Activated naive CD4-positive, alpha-beta T cell treated with anti-CD3 and anti-CD28 coated beads, Interleukin-2, amount 50 U/mL, for 16 hours (primary cell): ENCODE measurements at places on chromosomes 5 and 9.

- DNase-seq, result no peak
These were observed 133.9 kb upstream of the ZNF618 start for GRCh38 chr9:113741886-113742854.

- no peak for DNase-seq
These were observed 136.3 kb downstream of the TMEM232 start for GRCh38 chr5:110590187-110590586.

GRCh38 chr5:40551496-40552491 is 127.9 kb upstream of the PTGER4 start:
- DNase-seq, result no peak

DNA sequence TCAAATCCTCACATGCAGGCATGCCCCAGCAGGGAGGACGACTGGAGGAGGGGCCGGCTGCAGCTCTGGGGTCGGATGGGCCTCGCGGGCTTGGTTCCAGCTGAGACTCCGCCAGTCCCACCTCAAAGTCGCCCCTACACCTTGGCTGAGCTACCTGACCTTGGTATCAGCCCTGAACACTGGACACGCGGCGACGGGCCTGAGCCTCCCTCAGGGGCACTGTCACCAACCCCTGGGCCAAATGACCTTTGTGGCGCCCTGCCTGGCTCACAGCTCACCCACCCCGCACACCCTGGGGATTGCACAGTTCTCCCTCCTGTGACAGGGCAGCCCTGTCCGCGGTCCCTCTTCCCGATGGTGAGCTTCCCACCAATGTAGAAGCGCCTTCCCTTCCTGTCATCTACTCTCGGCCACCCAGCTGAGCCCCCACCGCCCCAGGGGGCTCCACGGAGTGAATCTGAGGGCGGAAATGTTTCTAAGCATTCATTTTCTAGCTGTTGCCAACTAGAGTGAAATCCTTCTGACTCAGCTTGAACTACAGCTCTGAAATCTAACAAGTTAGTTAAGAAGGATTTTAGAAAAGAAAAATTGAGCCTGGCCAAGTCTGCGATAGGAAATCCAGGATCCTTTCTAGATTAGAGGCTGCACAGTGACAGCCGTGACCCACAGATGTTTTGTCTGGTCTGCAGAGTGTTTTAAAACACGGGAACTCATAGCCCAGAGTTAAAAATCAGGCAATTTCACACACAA is 138.9 kb upstream of the PHYKPL start:
- DNase-seq, result no peak

- no peak for DNase-seq
These were observed 59.7 kb downstream of the GGTA1 start for GRCh38 chr9:121439711-121440664.

DNA sequence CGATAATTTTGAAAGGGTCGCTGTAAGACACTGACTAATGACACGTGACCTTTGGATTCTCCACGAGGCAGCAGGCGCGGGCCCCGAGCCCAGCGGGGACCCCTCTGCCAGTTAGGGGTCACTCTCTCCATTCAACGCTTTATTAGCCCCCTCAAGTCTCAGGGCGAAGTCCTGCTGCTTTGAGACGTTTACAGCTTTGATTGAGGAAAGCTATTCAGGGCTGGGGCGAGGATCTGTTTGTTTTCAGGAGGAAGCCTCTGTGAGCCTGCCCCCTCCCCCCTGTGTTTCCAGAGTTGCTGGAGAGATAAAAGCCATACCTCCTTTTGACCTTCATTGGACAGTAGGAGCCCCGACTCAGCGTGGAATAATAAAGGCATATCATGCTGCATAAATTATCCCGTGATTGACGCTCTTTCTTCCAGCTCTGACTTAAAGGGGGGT is 31.4 kb upstream of the MSX2 start:
- DNase-seq, result no peak

DNA sequence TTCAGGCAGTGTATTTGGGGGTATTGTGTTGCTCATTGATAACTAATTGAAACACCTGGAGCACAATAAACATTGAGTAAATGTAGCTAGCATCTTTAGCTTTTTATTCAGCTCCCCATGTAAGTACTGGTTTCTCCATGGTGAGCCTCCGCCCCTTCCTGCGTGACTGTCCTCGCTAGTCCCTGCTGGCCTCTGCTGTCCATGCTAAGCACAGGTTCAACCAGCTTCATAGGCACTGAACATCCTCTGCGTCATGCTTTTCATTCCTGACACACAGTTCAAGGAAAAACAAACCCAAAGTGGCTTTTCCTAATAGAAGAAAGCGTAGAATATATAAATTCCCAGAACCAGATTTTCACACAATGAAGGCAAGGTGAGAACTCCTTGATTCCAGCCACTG is 27.3 kb upstream of the DAP start:
- no peak for DNase-seq

GRCh38 chr5:129672006-129672405 is 75.9 kb upstream of the MINAR2 start:
- DNase-seq, result no peak

DNA sequence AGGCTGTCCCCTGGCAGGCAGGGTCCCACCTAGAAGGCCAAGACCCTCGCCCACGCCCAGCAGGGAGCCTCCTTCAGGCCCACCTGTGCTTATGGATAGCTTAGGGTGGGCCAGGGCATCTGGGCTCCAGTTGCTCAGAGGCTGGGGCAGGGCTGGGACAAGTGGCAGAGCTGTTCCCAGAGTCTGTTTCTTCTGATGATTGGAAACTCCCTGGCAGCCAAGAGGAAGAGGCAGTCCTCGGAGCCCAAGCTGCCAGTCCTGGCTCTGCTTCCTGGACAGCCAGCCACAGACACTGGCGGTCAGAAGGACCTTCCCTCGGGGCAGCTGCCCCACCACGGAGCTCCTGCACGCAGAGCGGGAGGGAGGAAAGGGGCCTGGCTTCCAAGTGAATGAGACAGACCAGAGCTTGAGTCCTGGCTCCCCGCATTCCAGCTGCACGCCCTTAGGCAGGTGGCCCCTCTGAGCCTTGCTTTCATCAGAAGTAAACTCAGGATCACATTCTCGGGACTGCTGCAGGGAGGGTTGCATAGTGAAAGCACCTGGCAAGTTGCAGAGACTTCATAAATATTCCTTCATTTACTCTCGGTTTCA is 37.9 kb upstream of the GABRP start:
- no peak for DNase-seq

GRCh38 chr9:104988539-104988938 is 60.6 kb upstream of the ABCA1 start:
- no peak for DNase-seq

DNA sequence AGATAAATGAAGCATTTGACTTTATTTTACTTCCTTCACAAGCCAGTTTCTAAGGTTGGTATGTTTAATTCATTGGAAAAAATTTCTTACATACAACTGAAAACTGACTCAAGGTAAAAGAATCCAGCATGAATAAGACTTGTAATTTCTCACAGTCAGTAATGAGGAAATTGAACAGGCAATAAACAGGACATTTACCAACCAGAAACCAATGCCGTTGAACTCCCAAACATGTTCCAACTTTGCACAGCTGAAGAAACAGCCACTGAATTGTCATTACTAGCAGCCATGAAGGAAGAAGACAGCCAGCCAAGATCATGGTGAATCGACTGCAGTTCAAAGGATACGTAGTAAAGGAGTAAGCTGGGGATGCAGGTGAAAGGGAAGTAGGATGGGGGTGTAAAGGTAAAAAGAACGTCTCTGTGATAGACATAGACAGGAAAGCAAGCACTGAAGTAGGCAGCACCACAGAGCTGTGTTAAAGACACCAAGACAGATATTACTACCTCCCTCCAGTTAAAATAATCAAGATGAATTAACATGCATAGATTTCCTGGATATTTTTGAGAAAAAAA is 21.3 kb upstream of the SLC12A2 start:
- no peak for DNase-seq

- DNase-seq, result no peak
These were observed 164.1 kb upstream of the MPDZ start for GRCh38 chr9:13443346-13444244.

DNA sequence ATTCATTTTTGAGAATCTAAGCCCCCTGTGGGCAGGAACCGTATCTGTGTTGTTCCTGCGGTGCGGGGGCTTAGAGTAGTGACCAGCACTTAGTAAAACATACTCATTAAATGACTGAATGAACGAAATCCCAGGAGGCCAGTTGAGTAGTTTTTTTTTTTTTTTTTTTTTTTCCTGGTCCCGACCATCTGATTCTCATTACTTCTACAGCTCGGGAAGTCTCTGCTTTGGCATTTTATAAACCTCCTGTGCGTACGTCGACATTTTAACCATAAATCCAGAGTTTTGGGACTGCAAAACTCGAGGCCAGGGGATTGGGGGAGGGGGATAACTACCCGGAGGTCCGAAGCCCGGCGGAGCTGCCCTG is 31.5 kb upstream of the SPRY4 start:
- no peak for DNase-seq

GRCh38 chr5:172683645-172684471 is 42.8 kb downstream of the NEURL1B start:
- DNase-seq, result peak; percentile 75

DNA sequence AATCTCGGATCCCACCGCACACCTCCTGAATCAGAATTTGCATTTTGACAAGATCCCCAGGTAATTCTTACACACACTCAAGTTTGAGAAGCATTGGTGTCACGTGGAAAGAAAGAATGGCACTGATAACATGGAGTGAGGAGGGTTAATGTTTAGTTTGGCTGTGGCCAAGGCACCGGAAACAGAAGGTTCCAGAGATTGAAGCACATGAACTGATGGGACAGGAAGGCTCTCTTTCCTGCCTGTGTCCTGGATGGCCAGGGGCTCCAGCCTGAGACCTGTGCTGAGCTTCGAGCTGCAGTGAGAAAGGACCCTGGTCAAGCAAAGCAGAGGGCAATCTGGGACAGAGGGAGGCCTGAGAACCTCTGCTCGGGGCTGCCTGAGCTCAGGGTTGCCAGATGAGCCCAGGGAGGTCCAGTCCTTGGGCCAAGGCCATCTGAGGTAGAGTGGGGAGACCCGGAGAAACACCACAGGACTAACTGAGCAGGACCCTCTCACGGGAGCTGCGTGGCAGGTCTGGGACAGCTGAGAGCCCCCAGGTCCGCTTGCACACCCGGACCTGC is 27.3 kb downstream of the AFAP1L1 start:
- DNase-seq, result no peak

DNA sequence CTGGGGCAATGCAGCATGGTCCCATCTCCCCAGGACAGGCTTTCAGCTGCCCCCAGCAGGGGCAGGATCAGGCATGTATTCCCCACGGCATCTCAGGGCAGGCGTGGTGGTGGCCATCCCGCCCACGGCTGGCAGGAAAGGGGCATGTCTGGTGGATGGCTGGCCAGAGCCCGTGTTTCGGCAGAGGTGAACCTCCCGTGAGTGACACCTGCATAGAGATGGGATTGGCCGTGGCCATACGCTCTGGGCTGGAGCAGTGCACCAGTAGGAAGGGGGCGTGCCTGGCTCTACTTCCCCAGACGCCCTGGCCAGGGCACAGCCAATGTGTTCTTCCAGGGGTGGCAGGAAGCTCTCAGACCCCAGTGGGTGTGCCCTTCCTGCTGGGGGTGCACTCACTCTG is 139.1 kb downstream of the ZNF354C start:
- DNase-seq, result no peak

DNA sequence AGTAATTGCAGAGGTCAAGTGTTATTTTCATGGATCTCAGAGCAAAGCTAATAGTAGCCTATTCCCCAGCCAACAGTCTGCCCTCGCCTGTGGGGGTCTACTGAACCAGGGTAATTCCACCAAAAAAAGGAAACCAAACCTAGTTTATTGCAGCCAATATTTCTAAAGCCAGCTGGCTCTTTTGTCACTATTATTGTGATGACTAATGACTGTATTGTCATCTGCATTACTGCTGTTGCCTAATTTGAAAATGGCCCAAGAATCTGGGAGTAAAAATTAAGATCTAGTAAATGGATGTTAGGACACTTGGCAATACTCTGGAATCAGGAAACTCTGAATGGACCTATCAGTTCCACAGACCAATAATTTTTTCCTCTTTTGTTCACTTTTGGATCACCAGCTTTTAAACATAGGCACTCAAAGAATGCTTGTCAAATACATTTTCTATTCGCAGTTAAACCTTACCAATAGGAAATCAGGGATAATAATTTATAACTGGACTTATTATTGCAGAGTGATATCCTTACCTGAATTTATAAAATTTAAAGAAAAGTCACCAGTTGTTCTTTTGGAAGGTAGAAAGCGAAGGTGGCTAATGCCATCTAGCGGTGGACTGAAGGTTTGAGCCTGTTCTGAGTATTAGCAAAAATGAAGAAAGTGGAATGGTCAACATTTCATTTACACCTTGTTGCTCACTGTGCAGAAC is 69.2 kb downstream of the SYK start:
- DNase-seq, result peak; percentile 31

- no peak for DNase-seq
These were observed 44.4 kb downstream of the GNAQ start for GRCh38 chr9:77987081-77987656.

DNA sequence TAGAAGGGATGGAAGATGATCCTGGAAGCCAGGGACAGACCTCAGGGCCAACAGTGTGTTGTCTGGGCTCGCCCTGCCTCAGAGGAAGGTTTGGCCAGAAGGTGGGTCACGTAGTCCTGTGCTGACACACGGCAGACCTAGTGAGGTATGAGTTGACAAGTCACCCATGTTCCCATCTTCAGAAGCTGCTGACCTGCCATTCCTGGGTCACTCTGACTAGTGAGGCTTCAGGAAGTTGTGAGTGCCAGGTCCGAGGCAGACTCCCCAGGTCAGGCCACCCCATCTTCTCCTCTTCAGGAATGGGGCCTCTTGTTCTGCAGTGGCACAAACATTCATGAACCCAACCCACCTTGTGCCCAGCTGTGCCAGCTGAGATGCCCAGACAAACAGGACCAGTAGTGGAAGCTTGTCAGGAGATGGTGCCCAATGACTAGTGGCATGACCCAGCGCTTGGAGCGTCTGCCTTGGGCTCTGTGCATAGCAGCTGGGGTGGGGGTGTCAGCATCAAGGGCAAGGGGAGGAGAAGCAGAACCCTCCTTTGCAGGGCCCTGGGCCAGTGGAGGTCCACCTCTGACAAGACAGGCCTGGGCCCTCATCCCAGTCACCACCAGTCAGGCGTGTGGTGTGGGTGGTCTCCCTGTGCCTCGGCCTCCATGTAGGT is 16.8 kb upstream of the ANGPTL2 start:
- no peak for DNase-seq

GRCh38 chr9:109880276-109881169 is 100.5 kb downstream of the PALM2AKAP2 start:
- DNase-seq, result no peak

DNA sequence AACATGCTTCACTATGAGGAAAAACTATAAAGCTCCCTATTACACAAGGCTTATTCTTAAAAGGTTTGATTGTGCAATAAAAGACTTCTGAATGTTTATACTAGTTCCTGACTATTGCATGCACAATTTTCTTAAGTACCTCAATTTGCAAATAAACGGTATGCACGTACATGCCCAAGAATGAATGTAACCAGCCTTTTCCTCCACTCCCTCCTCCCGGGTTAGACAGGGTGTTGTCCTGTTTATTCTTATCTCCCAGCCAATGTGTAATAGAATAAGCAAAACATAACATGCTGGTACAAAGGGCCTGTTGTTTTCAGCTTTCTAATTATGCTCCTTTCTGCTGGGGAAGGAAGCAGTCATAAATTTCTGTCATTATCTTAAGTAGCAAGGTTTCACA is 79.1 kb downstream of the AOPEP start:
- DNase-seq, result no peak
